Activated CD8-positive, alpha-beta T cell treated with anti-CD3 and anti-CD28 coated beads for 36 hours (primary cell): ENCODE measurements at places on chromosomes 11 and 22. TPM values are rescaled to one million over a fixed set of nuclear protein-coding genes. Genes with fewer than 3 reads are reported as not detected.
A peak's percentile ranks its signal among the peaks of the same experiment; 100 is the strongest.

DNA sequence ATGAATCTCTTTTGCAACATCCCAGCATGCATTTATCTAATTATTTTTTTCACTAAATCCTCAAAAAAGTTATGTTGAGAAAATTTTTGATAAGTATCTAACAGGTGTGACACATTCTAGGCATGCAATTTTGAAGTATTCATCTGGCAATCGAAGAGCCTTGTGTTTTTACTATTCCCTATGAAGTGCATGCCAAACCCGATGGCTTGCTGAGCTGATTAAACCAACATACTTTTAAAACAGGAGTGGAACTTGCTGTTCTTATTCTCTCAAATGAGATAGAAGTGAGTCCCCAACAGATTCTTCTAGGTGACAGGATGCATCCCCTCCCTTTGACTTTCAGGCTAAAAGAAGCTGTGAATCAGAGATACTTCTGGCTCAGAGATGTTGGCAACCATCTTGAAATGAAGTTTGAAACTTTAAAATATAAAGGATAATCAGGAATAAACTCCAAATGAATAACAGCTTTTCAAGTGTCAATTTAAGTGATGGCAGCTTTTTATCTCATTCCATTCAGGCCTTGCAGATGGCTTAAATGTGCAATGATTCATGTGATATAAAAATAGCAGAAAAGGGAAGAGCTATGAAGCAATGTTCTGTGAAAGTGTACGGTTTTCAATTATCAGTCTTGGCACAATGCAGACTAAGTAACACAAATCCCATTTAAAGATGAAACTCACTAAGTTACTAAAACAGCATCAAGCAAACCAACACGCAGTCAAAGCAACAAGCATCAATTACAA, 67.7 kb downstream of the APOL5 start:
- no peaks in the 10 kb centered on the region for H3K27me3 ChIP-seq
- no peak overlapping the region for H3K4me3 ChIP-seq
- H3K4me1 ChIP-seq: no peaks in the 10 kb centered on the region
- H3K36me3 ChIP-seq: no peaks in the 10 kb centered on the region
- no peak for DNase-seq
- no peak overlapping the region for H3K27ac ChIP-seq

GRCh38 chr11:113417428-113417827, 29.8 kb downstream of the ANKK1 start:
- H3K4me1 ChIP-seq: no peaks in the 10 kb centered on the region
- no peaks in the 10 kb centered on the region for H3K36me3 ChIP-seq
- H3K27me3 ChIP-seq: peaks cover 1% of the 10 kb centered on the region
- no peak overlapping the region for H3K4me3 ChIP-seq
- DNase-seq: no peak

DNA sequence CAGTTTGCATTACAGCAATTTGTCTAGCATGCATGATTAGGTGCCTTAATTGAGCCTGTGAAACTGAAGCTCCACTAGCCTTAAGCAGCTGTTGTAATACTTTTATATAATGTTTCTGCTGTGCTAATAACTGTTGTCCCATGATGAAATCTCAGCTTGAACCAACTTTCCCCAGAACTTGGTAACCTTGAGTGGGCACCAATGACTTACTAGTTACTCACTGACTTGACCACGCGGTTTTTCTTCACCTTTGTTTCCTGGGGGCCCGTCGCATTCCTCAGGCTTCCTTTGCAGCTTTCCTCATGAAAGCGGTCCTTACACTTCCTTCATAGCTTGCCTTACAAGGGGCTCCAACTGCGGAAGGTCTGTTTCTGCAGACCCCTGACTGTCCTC, 11.2 kb upstream of the GLYATL1 start:
- H3K27me3 ChIP-seq: peaks cover 7% of the 10 kb centered on the region
- H3K27ac ChIP-seq: no peak overlapping the region
- peak overlapping the region; percentile 45 for H3K4me3 ChIP-seq
- no peaks in the 10 kb centered on the region for H3K36me3 ChIP-seq

- peak; percentile 81 for DNase-seq
- no peaks in the 10 kb centered on the region for H3K36me3 ChIP-seq
- peaks cover 34% of the 10 kb centered on the region for H3K4me1 ChIP-seq
- no peak overlapping the region for H3K4me3 ChIP-seq
Measured at GRCh38 chr22:22787786-22788459, 99.7 kb upstream of the IGLL5 start.

DNA sequence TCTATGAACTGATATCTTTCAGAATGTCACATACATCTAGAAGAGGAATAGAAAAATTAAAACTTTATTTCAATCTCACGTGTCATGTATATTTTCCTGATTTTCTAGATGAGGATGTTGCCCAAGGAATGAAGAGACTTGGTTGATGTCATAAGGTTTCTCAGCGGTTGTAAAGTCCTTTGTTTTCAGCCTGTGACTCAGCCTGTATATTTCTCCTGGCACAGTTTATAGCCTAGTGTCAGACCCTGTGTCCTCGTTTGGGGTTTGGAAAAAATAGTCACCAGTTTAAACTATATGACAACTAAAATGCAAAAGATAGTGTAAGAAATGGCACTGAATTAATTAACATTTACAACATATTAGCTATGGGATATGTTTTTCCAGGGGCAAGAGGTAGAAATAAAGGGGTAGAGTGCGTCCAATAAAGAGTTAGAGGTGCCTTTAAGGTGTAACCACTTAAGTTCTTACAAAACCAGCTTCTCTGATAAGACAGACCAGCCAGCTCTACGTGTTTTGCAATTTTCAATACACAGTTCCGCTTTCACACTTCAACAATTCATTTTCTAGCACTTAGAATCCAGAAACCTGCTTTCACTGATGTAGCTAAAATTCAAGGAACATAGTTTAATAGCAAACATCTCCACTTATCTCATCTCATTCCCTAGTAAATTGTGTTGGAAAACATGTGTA, 1432.6 kb upstream of the TENM4 start:
- no peak overlapping the region for H3K4me3 ChIP-seq
- DNase-seq: no peak
- H3K27me3 ChIP-seq: no peaks in the 10 kb centered on the region
- no peak overlapping the region for H3K27ac ChIP-seq
- H3K36me3 ChIP-seq: no peaks in the 10 kb centered on the region

CCS gene
- total RNA-seq: 22.0 TPM

DNA sequence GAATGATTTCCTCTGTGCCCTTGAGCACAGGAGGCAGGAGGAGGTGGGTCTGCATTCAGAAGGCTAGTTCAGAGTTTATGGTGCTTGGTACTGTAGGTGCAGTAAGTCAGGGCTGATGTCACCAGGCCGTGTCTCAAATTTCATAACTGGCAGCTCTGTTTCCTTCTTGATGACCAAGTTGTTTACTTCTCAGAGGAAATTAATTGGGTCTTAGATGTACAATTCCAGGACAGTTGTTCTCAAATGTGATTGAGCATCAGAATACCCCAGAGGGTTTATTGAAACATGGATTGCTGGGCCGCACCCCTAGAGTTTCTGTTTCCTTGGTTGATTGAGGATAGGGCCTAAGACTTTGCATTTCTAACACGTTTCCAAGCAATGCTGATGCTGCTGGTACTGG, 6.2 kb downstream of the AMOTL1 start:
- no peak overlapping the region for H3K4me3 ChIP-seq
- no peaks in the 10 kb centered on the region for H3K36me3 ChIP-seq
- DNase-seq: no peak

DSCAML1 gene
- 0.29 TPM for total RNA-seq
